ENCODE measurements at places on chromosomes 13 and 19.

- DNase-seq, result no peak
Observed at GRCh38 chr13:68535329-68535728, 1305.2 kb upstream of the PCDH9 start.

- peak; percentile 99 for DNase-seq
Observed at GRCh38 chr19:3762501-3763459, at the start of gene MRPL54. MRPL54 (plus strand) TSS chr19:3762682; CDS start chr19:3762701, 19 bp downstream.

- no peak for DNase-seq
Observed at GRCh38 chr19:31633014-31633413, 283.8 kb upstream of the TSHZ3 start.

DNA sequence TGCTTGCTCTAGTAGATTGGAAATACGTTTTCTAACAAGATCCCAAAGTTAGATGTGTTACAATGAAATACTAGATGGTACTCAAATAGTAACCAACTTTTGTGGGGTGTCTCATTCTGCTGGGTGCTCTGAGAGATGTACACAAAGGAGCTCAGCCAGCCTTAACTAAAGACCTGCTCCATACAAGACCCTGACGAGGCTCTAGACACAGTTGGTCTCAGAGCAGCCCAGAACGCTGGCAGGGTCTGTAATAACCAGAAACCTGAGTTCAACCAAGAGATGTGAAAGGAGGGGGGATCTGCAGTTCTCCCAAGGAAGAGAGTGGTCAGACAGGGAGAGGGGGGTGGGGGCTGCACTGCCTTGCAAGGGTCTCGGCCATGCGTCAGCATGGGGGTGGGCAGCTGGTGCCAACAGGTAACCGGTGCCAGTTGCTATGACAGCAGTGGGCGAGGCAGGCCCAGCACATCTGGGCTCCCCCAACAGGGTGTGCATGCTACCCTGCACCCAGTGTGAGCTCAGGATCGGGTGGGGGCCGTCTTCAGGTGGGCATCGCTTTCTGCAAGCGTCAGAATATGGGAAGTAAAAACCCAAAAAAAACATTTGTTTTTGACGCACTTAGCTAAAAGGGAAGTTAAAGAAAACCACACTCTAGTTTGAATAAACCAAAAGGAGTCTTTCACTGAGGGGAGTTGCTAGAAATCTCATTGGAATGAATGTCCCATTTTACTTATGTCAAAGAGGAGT, 68.0 kb upstream of the GPR183 start:
- no peak for DNase-seq

- no peak for DNase-seq
Observed at GRCh38 chr13:36712770-36713169, 39.0 kb downstream of the SERTM1 start.
